ENCODE measurements at places on chromosomes 5 and 9. TPM values are rescaled to one million over a fixed set of nuclear protein-coding genes. Genes with fewer than 3 reads are reported as not detected.

- no peak overlapping the region for H3K27ac ChIP-seq
- no peak overlapping the region for H3K4me3 ChIP-seq
- peaks cover 6% of the 10 kb centered on the region for H3K4me1 ChIP-seq
- H3K27me3 ChIP-seq, result no peaks in the 10 kb centered on the region
These were observed 97.4 kb downstream of the PPP2R2B start for GRCh38 chr5:146781157-146781556.

DNA sequence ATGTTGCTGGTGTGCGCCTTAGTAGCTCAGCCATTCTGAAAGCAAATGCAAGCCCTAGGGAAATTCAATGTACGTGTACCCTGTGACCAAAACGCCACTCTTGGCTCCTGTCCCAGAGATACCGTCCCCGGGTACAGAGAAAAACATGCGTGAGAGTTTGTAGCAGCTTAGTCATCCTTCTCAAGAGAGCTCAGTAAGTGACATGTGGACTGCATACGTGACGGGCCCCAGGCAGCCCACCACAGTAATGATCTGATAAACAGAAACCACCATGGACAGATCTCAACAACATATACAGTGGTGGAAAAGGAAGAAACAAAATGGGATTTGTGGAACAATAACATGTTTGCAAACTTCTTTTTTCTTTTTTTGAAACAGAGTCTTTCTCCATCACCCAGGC, 45.1 kb downstream of the S1PR3 start:
- H3K4me3 ChIP-seq, result no peak overlapping the region
- H3K27me3 ChIP-seq, result peaks cover 1% of the 10 kb centered on the region
- no peak overlapping the region for H3K27ac ChIP-seq
- H3K36me3 ChIP-seq, result no peaks in the 10 kb centered on the region
- H3K4me1 ChIP-seq, result no peaks in the 10 kb centered on the region

DNA sequence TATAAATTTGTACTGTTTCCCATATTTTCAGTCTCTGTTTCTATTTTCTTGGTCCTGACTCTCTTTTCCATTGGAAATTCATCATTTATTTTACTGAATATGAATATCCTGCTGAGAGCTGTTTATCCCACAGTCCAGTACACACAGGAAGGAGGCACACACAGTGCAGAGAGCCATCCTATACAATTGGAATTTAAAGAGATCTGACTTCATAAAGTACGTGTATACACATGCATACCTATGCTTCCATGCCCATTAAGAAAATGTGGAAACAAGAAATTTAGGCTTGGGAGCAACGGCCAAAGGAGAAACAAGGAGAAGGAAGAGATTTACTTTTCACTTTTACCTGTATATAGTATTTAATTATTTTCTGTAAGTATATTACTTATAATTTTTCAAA, 99.2 kb downstream of the NFIB start:
- no peaks in the 10 kb centered on the region for H3K36me3 ChIP-seq
- no peak overlapping the region for H3K4me3 ChIP-seq
- no peak for DNase-seq
- no peak overlapping the region for H3K27ac ChIP-seq

GRCh38 chr5:34469971-34470370, 186.2 kb upstream of the RAI14 start:
- peaks cover 4% of the 10 kb centered on the region for H3K27me3 ChIP-seq
- H3K36me3 ChIP-seq, result no peaks in the 10 kb centered on the region
- no peak overlapping the region for H3K4me3 ChIP-seq

IRX2 gene
- total RNA-seq, result 60.7 TPM

DNA sequence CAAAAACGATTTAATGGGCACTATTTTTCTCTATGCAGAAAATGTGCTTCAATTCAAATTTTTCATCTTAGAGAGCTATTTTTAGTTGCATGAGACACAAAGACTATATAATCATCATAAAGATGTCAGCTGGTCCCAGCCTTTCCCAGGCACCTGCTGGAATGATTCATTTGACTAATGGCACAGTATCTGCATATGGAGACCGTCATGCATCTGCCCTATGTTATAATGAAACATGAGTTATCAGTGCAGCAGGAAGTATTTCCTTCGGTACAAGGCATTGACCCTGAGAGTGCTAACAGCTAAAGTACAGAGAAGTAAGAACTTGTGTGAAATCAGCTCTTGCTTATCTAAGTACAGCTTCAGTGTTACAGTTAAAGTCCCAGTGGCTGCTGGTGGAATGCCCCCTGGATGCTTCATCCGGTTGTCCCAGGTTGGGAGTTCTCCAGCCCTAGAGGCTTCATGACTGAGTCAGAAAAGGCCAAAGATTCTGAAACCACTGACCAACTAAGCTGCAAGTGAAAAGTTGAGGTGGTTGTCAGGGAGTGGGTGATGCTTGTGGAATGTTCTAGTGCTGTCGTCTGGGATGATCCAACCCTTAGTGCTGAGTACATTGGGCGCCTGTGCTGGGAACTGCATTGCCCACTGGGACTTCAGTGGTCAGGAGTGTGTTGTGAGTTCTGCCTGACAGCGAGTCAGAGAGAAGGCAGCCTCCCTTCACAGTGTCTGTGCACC, 57.2 kb downstream of the MTRR start:
- no peak overlapping the region for H3K4me3 ChIP-seq
- no peak overlapping the region for H3K27ac ChIP-seq
- no peaks in the 10 kb centered on the region for H3K36me3 ChIP-seq
- H3K4me1 ChIP-seq, result peaks cover 8% of the 10 kb centered on the region
- no peak for DNase-seq
- no peaks in the 10 kb centered on the region for H3K27me3 ChIP-seq

- DNase-seq, result no peak
- H3K4me3 ChIP-seq, result no peak overlapping the region
- peaks cover 38% of the 10 kb centered on the region for H3K27me3 ChIP-seq
- H3K27ac ChIP-seq, result no peak overlapping the region
- peaks cover 2% of the 10 kb centered on the region for H3K4me1 ChIP-seq
- H3K36me3 ChIP-seq, result no peaks in the 10 kb centered on the region
These were observed 17.5 kb downstream of the NR2F1 start for GRCh38 chr5:93600409-93601070.

PTGDS gene
- not detected for total RNA-seq

- H3K27ac ChIP-seq, result no peak overlapping the region
- no peak overlapping the region for H3K4me3 ChIP-seq
- H3K4me1 ChIP-seq, result peaks cover 20% of the 10 kb centered on the region
- no peaks in the 10 kb centered on the region for H3K36me3 ChIP-seq
- peaks cover 1% of the 10 kb centered on the region for H3K27me3 ChIP-seq
- no peak for DNase-seq
These were observed 69.6 kb upstream of the GGTA1 start for GRCh38 chr9:121569266-121569648.

DNA sequence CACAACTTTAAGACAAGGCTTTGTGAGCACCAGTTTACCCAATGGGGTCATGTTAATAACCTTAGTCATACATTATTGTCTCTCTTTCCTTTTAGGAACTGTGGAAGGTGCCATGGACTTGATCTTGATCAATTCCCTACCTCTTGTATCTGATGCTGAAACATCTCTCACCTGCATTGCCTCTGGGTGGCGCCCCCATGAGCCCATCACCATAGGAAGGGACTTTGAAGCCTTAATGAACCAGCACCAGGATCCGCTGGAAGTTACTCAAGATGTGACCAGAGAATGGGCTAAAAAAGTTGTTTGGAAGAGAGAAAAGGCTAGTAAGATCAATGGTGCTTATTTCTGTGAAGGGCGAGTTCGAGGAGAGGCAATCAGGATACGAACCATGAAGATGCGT, 48.7 kb downstream of the TEK start:
- no peaks in the 10 kb centered on the region for H3K36me3 ChIP-seq
- H3K27ac ChIP-seq, result no peak overlapping the region
- no peaks in the 10 kb centered on the region for H3K4me1 ChIP-seq
- H3K4me3 ChIP-seq, result no peak overlapping the region

GRCh38 chr9:86925686-86926085, 21.6 kb downstream of the GAS1 start:
- no peaks in the 10 kb centered on the region for H3K4me1 ChIP-seq
- no peaks in the 10 kb centered on the region for H3K27me3 ChIP-seq
- no peaks in the 10 kb centered on the region for H3K36me3 ChIP-seq
- no peak overlapping the region for H3K4me3 ChIP-seq

DNA sequence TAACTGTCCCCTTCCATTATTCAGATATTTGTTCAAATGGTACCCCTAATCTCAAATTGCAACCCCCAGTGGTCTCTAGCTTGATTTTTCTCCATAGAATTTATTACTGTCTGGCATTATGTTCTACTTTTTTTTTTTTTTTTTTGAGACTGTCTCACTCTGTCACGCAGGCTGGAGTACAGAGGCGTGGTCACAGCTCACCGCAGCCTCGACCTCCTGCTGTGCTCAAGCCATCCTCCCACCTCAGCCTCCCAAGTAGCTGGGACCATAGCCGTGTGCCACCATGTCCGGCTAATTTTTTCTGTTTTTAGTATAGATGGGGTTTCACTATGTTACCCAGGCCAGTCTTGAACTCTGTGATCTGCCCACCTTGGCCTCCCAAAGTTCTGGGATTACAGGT, 2.0 kb upstream of the REEP5 start:
- H3K27me3 ChIP-seq, result peaks cover 6% of the 10 kb centered on the region
- peaks cover 14% of the 10 kb centered on the region for H3K4me1 ChIP-seq
- no peak for DNase-seq
- no peak overlapping the region for H3K27ac ChIP-seq
- H3K4me3 ChIP-seq, result no peak overlapping the region

DNA sequence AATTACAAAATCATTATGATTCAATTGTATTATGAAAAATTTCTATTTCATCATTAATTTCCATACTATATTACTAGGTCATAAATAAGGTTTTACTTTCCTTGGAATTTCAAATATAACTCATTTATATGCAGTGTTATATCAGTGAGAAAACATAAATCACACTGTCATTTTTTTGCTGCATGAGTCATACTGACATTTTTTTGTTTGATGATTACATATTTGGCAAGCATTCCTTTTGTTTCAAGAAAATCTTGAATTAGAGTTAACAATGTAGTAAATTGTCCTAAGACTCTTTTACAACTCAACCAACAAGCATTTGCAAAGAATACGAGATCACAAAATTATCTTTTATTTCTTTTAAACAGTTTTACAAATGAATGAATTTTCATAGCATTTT, 298.4 kb upstream of the SEMA6A start:
- DNase-seq, result no peak
- no peak overlapping the region for H3K27ac ChIP-seq
- peaks cover 13% of the 10 kb centered on the region for H3K36me3 ChIP-seq
- H3K27me3 ChIP-seq, result no peaks in the 10 kb centered on the region
- no peaks in the 10 kb centered on the region for H3K4me1 ChIP-seq

GRCh38 chr5:17090839-17091238, 126.6 kb upstream of the BASP1 start:
- no peak overlapping the region for H3K4me3 ChIP-seq
- H3K4me1 ChIP-seq, result no peaks in the 10 kb centered on the region
- DNase-seq, result no peak

GRCh38 chr9:98280574-98280973, 25.1 kb upstream of the TBC1D2 start:
- no peak overlapping the region for H3K4me3 ChIP-seq
- H3K27ac ChIP-seq, result peak overlapping the region; percentile 86
- H3K36me3 ChIP-seq, result no peaks in the 10 kb centered on the region

- H3K27me3 ChIP-seq, result no peaks in the 10 kb centered on the region
- H3K4me1 ChIP-seq, result no peaks in the 10 kb centered on the region
- no peak overlapping the region for H3K4me3 ChIP-seq
These were observed 101.7 kb downstream of the GDNF start for GRCh38 chr5:37738057-37738691.
